Spleen (tissue), 13 donors: ENCODE measurements at places on chromosomes 16 and 17. TPM values are rescaled to one million over a fixed set of nuclear protein-coding genes. Genes with fewer than 3 reads are reported as not detected.

GRCh38 chr16:51919736-51920135 lies 627.2 kb downstream of the TOX3 start:
- no peaks in the 10 kb centered on the region for H3K4me1 ChIP-seq
- no peak overlapping the region for H3K4me3 ChIP-seq
- DNase-seq = no peak

Gene MT1E
- 33.6 TPM for total RNA-seq

Gene OR3A2
- total RNA-seq = 0.30 TPM

- H3K36me3 ChIP-seq = no peaks in the 10 kb centered on the region
- H3K4me3 ChIP-seq = no peak overlapping the region
- DNase-seq = no peak
- H3K27me3 ChIP-seq = no peaks in the 10 kb centered on the region
- no peak overlapping the region for H3K27ac ChIP-seq
Measured at GRCh38 chr17:34758316-34758715, 178.9 kb downstream of the TMEM132E start.

GRCh38 chr16:6560306-6561100 lies 772.1 kb upstream of the RBFOX1 start:
- no peak overlapping the region for H3K27ac ChIP-seq
- H3K36me3 ChIP-seq = no peaks in the 10 kb centered on the region

GRCh38 chr16:1764971-1765370 lies 6.4 kb downstream of the NME3 start:
- H3K4me1 ChIP-seq = peaks cover 9% of the 10 kb centered on the region
- H3K27me3 ChIP-seq = no peaks in the 10 kb centered on the region
- no peak for DNase-seq
- H3K27ac ChIP-seq = no peak overlapping the region
- H3K4me3 ChIP-seq = no peak overlapping the region

GRCh38 chr17:44390250-44390870 lies 911 bp upstream of the ITGA2B start:
- H3K4me1 ChIP-seq = peaks cover 9% of the 10 kb centered on the region
- H3K27me3 ChIP-seq = peaks cover 7% of the 10 kb centered on the region
- DNase-seq = no peak
- H3K27ac ChIP-seq = no peak overlapping the region

Gene TBC1D3E
- total RNA-seq = not detected

DNA sequence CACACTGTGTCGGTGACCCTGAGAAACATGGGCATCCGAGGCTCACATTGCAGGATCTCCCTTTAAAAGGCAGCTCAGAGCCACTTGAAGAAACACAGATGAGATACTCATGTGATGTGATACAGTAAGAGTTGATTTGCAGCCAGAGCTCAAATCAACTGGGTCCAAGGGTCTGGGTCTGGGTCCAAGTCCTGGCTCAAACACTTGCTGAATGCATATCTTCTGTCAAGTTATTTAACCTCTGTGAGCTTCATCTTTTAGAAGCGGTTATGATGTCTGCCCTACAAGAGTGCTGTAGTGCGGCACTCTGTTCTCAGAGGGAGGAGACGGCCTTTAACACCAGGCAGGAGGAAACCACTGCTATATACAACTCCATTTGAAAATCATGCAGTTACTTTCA lies 6.4 kb downstream of the KRT38 start:
- no peak overlapping the region for H3K4me3 ChIP-seq
- no peak overlapping the region for H3K27ac ChIP-seq
- H3K36me3 ChIP-seq = no peaks in the 10 kb centered on the region
- H3K4me1 ChIP-seq = no peaks in the 10 kb centered on the region
- H3K27me3 ChIP-seq = peaks cover 16% of the 10 kb centered on the region

Gene CHP2
- total RNA-seq = not detected

Gene SEBOX
- not detected for total RNA-seq

DNA sequence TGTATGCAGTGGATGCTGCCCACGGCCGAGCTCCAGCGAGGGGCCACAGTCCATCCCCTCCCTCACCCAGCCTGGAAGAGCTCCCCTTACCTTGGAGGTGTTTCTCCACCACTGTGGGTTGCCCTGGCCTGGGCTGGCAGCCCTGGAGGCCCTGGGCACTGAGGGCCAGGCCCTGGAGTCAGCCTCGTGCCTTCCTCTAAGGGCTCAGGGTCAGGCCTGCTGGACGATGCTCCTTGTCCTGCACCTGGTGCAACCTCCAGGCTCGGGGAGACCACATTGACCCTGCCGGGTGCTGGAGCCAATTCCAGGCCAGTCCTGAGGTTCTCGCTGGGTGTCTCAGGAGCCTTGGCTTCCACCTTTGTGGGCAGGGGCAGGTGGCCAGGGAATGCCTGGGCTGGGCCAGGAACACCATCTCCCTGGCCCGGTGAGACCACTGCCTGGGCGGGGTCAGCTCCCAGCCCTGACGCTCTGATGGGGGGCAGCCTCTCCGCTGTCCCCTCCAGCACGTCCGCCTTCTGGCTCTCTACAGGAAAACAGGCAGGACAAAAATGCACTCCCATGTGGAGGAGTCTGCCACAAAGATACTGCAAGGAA lies 10.4 kb downstream of the MYLK3 start:
- H3K36me3 ChIP-seq = no peaks in the 10 kb centered on the region
- H3K27me3 ChIP-seq = no peaks in the 10 kb centered on the region
- no peak overlapping the region for H3K4me3 ChIP-seq
- DNase-seq = peak; percentile 61
- peaks cover 3% of the 10 kb centered on the region for H3K4me1 ChIP-seq
- H3K27ac ChIP-seq = no peak overlapping the region

Gene RIPOR1
- 119 TPM for total RNA-seq

Gene RAB11FIP4
- 24.9 TPM for total RNA-seq
